ENCODE measurements at places on chromosomes 1 and 21.

GRCh38 chr1:91944087-91944486 lies 5.1 kb upstream of the BRDT start:
- DNase-seq: no peak

- DNase-seq: no peak
Observed at GRCh38 chr1:23651069-23651808, 40.4 kb upstream of the RPL11 start.

- no peak for DNase-seq
Observed at GRCh38 chr1:151968058-151968457, 25.6 kb downstream of the S100A10 start.

DNA sequence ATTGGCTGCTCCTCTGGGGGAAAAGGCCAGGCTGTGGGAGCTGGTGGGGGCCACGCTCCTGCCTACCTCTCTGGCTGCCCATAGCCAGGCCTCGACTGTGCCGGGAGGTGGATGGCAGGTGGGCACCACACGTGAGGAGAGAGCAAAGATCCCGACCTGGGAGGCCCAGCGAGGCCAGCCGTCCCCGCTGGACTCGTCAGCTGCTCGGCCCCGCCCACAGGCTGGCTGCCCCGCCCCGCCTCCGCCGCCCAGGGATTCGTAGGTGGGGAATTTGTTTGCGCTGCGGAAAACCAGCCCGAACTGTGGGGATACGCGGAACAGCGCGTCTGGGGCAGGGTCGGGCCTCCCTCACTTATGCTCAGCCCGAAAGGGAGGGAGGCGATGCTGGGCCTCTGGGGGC lies 31.7 kb downstream of the TP73 start:
- no peak for DNase-seq

DNA sequence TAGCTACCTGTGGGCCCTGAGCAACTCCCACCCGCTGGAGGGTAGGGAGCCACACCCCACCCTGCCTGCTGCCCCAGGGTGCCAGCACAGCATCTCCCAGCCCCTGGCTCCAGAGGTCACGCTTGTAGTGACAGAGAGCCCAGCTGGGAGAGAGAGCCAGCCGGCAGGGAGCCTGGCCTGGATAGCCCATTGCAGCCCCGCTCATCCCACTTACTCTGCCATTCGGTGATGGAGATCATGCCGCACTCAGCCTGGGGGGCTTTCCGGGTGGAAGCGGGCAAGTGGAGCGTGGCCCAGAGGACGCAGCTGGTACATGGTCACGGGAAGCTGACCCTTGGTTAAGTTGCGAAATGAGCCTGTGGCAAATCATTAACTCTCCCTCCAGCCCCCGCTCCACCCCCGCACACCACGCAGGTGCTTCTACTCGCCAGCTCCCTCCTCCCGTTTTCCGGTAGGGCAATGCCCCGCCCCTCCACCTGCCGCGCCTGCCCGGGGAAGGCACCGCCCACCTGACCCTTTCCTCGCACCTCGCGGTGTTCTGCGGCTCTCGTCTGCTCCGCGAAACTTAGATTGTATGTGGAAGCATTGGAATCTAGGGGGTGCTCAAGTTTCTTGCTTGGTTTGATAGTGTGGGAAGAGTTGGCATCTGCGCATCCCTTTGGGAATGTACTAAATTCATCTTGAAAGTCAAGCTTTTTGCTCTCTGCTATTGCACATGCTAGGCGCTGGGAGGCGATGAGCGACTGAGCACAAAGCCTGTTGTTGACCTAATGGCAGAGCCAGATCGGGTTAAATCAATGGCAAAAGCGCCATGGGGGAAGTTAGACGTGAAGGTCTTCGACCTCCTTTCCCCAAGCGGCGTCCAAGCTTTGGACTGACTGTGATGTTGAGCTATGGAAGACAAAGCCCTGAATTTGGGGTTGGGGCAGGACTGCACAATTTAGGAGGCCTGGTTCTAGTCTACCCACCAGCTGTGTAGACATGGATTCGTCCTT lies at the start of gene GOLT1A:
TSS of gene GOLT1A (minus strand) at position 321 of the 995 bp plus-strand sequence. CDS start at position 239, 82 bp downstream.
- DNase-seq: no peak

DNA sequence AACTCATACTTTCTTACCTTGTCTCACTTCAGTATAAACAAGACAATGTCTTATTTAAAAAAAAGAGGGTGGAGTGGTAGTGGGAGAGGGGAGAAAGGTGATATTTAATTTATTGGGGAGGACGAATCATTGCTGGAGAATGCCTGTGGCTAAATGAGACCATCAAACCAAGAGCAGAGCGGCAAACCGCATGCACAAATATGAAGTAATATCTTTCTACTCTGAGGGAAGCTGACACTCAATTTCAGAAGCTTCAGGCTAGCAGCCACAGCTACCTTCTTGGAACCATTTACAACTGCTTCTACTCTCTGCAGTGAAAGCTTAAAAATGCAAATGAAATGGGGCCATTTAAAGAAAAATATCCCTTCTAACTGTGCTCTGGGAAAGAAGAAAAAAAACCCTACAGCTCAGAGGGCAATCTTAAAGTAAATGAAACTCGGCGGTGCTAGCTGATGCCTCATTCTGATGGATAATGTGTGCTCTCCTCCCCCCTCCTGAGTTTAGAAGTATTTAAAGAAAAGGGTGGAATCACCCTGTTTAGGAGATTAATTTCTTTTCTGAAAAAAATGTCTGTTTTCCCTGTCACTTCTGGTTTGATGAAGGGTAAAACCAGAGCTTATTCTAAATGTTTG lies 178.2 kb upstream of the CAMK1G start:
- no peak for DNase-seq

DNA sequence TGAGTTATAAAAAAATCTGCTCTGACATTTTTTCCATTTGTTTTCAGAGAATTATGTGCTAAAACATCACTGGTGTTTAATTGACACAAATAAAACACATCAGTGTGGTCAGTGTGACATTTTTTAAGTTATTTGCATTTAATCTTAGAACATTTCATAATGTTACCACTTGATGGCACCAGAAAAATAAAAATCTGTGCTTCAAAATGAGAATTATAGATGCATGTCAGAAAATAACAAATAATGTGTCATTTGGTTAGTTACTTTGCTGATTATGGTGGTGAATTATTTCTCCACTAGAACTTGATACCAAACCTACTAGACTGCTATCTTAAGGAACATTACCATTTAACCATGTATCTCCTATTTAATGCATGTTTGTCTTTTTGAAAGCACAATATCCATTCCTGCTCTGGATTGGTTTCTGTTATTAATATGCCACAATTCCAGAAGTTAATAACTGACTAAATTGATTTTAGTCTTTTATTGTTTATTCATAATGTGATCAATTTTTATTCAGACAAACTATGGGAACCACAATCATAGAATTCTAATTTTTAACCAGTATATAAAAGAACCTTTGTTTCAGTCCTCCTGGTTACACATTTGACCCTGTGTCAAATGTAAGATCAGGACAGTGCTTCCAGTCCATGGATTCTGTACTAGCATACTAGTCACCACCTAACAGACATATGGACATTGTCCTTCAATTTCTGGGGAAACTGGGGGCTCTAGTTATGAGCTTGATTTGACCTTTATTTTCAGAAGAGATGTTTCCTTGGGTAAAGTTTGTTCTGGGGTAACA lies 81.0 kb downstream of the RPS6KC1 start:
- DNase-seq: no peak

DNA sequence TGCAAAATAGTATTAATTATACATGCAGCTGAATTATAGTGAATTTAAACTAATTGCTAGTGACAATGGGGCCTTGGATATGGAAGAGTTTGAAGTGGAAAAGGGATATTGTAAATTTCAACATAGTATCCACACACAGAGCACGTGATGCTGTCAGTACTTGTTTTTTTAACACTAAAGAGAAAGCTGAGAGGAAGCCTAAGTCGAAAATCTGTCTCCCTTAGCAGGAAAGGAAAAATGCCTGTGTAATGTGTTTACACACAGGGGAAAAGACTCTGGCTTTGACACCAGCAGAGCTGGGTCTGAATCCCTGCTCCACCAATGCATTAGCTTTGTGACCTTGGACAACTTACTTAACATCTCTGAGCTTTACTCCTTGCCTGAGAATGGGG lies 42.6 kb downstream of the PCSK9 start:
- no peak for DNase-seq

DNA sequence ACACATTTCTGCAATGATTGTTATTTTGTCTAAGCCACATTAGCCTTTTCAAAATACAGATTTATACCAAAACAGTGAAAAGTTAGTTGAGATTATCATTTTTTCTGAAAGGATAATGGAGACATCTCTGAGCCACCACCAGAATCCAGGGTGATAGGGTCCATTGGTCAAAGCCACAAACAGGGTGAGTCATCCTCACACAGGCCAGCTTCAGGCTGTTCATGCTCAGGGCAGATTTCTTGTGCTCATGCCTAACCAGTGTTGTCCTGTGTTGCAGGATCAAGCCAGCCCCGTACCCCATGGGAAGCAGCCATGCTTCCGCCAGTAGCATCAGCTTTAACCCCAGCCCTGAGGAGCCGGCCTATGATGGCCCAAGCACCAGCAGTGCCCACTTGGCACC lies 13.4 kb downstream of the ELOA start:
- DNase-seq: no peak

DNA sequence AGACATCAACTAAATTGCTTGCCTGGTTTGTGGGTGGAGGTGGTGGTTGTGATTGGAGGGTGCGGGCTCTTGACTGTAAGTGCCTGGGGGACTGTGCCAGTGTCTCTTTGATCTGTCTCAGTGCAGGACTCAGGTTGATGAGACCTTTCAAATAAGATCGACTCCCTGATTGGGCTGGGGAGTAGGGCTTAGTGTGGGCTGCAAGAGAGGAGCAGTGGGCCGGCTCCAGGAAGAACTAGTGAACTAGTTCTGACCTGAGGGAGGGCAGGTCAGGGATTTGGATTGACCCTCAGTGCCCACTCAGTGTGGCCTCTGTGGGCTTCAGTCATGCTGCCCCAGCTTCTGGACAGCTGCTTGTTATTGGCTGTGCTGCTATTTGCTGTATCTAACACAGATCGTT lies 130.6 kb upstream of the CACNA1E start:
- DNase-seq: no peak

GRCh38 chr1:174768516-174768915 lies 231.2 kb upstream of the CACYBP start:
- no peak for DNase-seq

- DNase-seq: no peak
Observed at GRCh38 chr21:37771181-37771580, 145.1 kb downstream of the KCNJ6 start.

DNA sequence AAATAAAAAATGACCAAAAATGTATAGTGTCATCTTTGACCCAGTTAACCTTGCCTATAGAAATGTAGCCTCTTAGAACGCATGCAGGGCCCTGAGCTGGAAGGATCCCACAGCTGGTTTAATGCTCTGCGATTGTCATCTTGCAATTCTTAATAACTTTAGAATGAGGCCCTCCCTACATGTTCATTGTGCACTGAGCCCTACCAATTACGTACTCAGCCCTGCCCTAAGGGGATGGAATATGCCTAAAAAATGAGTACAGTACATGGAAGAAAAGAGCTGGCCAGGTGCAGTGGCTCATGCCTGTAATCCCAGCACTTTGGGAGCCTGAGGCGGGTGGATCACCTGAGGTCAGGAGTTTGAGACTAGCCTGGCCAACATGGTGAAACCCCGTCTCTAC lies 57.8 kb upstream of the BCAR3 start:
- DNase-seq: no peak

DNA sequence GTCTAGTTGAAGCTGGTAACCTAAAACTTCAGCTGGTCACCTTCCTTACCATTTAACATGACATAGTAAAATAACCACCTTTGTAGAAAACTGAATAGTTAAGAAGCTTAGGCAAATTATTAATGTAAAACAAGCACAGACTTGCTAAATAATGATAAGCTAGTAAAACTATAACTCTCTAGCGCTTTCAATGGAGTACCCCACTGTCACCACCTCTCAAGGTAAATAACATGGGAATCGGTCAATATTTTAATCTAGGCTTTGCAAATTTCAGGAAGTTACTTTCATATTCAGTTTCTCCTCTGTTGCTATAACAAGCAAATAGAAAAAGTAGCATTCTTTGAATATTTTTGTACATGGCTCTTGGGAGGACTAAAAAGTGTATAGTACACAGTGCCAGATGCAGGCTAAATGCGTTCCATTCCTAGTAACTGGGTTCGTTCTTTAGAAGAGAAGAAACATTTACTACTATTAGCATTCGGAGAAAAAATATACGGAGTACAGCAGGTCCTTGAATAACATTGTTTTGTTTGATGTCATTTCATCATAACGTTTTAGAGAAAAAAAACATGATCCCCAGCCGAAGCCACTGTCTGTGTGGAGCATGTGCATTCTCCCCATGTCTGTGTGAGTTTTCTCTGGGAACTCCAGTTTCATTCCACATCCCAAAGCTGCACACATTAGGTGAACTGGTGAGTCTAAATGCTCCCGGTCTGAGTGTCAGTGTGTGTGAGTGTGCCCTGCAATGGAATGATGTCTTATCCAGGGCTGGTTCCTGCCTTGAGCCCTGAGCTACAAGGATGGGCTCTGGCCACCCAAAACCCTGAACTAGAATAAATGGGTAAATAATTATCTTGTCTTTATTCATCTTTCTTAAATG lies 52.5 kb downstream of the EPRS1 start:
- DNase-seq: no peak

GRCh38 chr1:27809883-27810282 lies 20.7 kb upstream of the PPP1R8 start:
- no peak for DNase-seq

GRCh38 chr1:223479261-223479660 lies 86.0 kb downstream of the CCDC185 start:
- DNase-seq: no peak

DNA sequence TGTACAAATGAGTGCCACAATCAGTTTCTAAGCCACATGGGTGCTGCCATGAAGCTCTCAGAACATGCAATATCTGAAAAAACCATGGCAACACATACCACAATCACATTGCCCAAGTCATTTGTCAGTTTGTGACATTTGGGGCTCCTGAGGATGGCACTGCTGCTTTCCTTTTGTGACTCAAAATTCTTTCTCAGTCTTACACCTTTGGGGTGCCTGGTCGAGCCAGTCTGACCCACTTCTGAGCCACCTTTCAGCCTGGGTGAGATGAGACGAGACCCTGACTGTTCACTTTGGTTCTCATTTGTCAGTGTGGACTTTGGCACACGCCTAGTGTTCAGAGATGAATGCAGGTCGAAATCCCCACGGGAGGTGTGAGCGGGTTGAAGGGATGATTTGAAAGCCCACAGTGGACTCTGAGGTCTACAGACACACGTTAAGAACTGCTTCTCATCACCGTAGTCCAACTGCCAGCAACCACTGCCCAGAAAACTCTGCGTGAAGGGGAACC lies 8.0 kb downstream of the BATF3 start:
- DNase-seq: no peak

DNA sequence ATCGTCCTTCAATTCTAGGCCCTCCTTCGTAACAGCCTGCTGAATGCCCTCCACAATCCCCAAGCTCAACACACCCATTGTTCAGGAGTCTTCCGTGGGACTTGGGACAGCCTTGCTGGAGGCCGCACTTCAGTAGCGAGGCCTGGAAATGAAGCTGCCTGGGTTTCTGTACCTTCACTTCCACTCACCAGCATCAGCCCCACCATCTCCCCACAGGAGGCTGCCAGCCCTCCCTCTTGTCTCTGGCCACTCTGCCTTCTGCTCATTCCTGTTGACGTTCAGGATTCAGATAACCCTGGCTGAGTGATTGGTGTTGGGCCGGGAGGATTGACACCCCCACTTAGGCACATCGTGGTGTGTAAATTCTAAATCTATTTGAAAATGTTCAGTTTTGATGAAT lies 23.4 kb upstream of the CSF1 start:
- no peak for DNase-seq

Measured in stimulated activated CD4-positive, alpha-beta T cell treated with anti-CD3 and anti-CD28 coated beads, Interleukin-15, amount 100 ng/mL, for 1 hour (primary cell).